ENCODE measurements at places on chromosomes 6 and 20.

DNA sequence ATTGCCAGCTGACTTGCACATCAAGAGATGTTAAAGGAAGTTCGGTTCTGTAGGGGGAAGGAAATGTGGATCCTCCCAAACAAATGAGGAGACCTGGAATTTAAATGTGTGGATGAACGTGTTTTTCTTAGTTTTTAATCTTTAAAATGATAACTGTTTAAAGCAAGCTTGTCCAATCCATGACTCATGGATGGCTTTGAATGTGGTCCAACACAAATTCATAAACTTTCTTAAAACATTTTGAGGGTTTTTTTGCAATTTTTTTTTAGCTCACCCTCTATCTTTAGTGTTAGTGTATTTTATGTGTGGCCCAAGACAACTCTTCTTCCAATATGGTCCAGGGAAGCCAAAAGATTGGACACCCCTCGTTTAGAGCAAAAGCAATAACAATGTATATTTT lies 12.6 kb downstream of the TUBB2B start:
- no peak for DNase-seq

DNA sequence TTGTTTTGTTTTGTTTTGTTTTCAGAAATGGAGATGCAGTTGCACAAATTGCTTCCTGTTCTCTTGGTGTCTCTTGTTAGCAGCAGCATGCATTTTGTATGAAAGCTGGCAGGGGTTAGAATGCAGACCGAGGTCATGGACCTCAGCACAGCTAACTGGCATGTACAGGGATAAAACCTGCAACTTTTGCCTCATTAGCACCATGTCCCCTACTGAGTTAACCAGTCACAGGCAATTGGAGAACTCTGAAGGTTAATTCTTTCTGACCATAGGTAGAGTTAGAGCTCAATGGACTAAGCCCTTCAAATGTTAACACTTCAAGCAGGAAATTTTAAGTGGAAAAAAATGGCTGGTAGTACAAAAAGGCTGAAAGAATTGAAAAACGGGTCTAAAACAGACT lies 377.1 kb downstream of the ADGRB3 start:
- DNase-seq, result no peak

GRCh38 chr20:59020938-59021551 lies 1.8 kb downstream of the TUBB1 start:
- DNase-seq, result no peak

DNA sequence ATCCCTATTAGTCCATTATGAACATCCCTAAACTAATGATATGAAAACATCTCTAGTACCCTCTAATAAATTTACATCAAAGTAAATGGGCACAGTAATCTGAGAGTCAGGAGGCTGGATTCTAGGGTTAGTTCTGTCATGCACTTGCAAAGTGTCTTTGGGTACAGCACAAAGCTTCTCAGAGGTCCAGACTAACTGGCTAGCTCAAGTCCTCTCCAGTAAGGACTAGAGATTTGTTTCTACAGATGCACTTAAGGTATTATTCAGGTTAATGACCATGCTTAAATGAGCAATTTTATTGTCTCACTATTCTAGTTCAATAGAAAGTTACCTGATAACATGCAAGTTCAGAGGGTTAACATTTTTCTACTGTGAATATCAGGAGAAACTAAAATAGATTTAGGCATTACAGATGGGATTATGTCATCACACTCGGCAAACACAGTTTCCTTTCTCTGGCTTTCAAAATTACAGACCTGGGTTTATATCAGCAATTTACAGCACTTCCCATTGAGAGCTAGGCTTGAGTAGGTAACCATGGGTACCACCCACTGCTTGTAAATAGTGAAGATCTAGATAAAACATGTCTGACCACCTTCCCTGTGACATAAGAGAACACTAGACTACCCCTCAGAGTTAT lies 402.9 kb upstream of the RUNX2 start:
- no peak for DNase-seq

- peak; percentile 9 for DNase-seq
These were observed 23.7 kb downstream of the PEX7 start for GRCh38 chr6:136846046-136846445.

- no peak for DNase-seq
These were observed 55.6 kb downstream of the KCNB1 start for GRCh38 chr20:49426873-49427272.

DNA sequence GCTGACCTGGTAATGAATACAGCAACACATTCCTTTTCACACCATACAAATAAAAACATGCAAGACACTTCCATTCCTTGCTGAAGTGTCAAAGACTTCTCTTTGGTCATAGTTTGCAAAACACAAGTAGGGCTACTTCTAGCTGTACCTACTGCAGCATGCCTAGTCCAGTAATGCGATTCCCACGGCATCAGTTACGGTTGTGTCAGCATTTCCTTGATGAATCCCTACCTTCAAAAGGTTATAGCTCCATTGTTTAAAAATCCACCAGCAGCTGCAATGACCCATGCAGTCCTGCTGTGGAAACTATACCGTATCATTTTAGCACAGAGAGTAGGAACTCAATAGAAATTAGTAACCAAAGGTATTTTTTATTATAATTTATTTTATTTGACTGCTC lies 1371.5 kb downstream of the EPHA7 start:
- DNase-seq, result no peak

- DNase-seq, result no peak
These were observed 24.2 kb downstream of the TBC1D7 start for GRCh38 chr6:13304101-13304500.

GRCh38 chr6:18177286-18177965 lies 22.2 kb downstream of the KDM1B start:
- DNase-seq, result no peak

GRCh38 chr6:24854077-24854666 lies 55.5 kb upstream of the ARMH2 start:
- no peak for DNase-seq

DNA sequence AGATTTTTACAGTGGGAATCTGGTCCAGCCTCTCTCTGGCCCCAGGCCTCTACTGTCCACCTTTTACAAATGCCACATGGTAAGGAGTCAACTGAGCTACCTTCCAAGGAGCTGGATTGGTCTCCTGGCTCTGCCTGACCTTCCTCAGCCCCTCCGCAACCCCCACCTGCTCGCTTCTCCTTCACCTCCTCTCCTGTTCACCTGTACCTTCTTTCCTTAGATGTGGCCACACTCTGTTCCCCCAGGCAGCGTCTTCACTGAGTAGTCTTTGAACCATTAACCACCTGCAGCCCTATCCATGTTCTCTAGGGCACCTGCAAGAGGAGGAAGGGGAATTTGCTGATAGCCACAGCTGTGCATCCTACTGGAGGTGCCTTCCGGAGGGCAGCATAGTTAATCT lies 55.3 kb upstream of the DDR1 start:
- DNase-seq, result no peak

DNA sequence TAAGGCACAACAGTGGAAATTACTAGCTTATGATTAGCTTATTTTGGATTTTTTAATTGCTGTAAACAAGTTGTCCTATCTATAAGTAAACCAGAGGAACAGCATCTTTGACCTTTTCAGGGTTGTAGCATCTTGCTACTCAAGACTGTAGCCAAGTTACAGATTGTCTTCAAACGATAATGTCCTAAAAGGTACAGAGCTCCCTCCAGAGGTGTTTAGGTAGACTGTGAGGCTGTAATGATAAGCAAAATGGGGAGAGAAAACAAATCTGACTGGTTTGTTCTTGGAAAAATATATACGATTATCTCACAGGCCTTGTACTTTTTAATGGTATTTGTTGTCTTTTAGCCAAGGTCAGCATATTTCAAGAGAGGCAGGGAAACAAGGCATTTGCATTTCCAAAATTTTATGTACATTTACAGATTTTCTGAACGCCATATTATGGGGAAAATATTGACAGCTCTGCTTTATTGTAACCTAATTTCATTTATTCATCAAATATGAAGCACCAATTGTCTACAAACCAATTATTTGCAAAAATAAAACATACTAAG lies 273.4 kb downstream of the MEI4 start:
- DNase-seq, result no peak

DNA sequence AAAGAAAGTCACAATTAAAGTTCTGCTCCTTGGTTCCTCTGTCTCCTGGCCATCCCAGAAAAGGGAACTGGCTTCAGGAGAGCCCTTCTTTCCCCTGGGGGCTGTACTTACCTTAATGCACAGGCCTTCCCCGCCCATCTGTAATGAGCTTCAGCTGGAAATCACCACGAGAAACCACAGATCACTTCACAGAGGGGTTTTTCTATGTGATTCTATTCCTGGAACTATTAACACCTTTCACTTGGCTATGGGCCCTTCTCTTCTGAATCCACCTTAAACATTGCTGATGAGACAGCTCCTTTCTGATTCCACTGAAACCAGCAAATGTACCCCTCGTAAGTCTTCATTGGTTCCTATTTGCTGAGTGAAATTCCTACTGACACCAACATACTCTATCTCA lies 80.7 kb downstream of the FOXF2 start:
- DNase-seq, result no peak

DNA sequence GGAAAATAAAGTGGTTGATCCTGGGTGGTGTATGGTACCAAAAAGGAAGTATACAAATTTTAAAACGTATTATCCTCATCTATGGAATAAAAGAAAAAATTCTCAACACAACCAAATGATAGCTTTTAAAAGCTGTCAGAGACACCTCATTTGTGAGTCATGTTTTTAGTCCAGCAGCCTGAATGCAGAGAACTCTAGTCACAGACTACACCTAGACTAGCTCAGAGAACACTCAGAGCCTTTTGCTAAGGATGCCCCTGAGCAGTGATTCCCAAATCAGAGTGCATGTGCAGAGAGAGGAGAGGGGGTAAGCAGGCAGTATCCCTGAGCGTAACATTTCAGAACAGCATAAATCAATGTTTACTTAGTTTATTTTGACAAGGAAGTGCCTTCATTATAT lies 809.3 kb downstream of the HACE1 start:
- DNase-seq, result no peak

DNA sequence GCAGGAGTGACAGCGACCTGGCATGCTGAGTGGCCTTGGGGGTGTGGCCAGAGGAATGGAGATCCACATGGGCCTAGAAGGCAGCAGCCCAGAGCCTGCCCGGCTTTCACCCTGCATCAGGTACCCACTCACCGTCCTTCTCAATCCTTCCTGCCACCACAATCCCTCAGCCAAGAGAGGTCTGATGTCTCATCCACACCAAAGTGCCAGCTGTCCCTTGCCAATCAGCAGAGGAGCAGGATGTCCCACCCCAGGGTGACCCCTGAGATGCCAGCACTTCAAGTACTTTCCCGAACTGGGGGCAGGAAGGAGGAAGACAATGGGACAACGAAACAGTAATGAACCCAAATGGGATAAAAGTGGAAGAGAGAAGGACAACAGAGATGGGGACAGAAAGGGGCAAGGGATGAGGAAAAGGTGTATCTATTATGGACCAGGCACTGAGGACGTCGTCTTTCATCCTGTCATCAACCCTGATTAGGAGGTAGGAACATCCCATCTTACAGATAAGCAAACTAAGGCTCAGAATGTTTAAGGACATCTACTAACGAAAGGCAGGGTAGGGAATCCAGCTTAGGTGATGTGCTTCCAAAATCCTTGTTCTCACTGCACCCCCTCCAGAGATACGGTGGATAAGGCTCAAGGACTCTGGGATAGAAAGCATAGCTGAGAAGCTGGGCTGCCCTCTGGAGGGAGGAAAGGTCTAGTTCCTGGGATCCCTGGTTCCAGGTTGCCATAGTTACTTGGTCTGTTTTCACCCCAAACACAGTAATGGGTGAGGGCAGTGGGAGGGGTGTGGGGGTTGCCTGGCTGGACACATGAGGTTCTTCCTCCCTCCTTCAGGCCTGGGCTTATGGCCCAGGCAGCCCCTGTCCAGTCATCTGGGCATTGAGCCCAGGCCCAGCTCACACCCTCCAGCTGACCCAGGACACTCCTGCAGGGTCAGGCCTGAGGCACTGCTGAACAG lies 4.5 kb upstream of the TNXB start:
- DNase-seq, result no peak

DNA sequence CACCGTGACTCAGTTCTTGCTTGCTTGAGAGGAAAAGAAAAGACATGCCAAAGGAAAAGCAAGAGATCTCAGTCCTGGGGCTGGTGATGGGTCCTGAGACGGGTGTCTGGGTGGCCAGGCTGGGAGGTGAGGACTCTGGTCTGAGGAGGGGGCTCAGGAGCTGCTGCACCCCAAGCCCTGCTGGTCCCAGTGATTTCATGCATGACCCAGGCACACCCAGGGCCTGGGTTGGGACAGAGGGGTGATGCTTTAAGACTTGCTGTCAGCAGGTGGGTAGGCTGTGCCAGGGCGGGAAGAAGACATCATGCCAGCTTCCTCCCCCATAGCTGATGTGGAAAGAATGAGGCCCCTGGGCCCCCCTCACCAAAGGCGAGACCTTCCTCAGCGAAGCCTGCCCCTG lies 65.1 kb upstream of the PMEPA1 start:
- no peak for DNase-seq

- no peak for DNase-seq
These were observed 630 bp downstream of the PPP2R5D start for GRCh38 chr6:42984924-42985475.

DNA sequence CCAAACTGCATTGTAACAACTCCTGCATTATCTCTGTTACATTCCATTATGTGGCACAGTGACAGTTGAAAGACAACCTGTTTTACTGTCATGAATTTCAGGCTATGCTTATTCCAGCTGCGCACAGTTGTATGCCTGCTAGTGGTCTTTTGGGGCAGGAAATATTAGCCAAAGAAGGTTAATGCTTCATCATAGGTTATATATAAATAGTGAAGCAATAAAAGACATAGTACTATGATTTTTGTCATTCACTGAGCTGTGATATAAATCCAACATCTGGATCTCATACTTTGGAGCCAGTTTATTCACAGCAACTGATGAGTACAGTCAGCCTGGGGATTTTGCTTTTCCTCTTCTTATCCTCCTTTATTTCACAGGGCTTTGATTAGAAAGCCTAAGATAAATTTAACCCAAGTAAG lies 55.6 kb downstream of the FILIP1 start:
- DNase-seq, result no peak

GRCh38 chr6:65701325-65701724 lies 5.7 kb downstream of the EYS start:
- no peak for DNase-seq

DNA sequence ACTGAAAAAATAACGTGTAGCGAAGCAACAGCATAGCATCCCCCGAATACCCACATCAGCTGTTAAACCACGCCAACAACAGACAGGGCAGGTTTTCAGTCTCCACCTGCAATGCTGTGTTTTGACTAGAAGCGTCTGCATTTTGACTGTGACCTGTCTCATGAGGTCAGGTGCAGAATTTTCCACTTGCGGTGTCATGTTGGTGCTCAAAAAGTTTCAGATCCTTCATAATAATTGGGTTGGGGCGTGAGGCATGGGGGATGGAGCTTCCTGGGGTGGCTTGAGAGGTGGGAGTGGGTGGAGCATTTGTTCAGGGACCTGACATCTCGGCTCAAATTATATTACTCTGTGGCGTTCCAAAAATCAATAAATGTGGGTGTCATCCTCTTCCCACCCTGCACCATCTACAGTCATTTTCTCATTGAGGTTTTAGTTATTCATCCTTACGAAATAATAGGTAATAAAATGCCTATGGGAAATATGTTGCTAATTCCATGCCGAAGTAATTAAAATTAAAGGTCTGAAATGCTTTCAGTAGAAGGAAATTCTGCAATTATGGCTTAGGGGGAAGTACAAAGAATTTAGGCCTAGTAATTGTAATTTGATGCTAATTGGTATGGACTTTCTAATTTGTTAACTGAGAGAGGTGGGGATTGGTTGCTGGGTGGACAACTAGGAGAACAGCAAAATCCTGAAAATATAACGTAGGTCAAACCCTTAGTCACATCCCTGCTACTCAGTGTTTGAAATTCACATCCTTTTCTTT lies 81.0 kb downstream of the TIAM2 start:
- DNase-seq, result no peak

Measured in stimulated activated CD4-positive, alpha-beta T cell treated with anti-CD3 and anti-CD28 coated beads, Interleukin-12 subunit alpha, Interleukin-12 subunit beta, amount 100 ng/mL, for 24 hours (primary cell).